Activated CD8-positive, alpha-beta memory T cell treated with anti-CD3 and anti-CD28 coated beads, Interleukin-2, amount 10 ng/mL, durations not matched to agents 7 days and 5 days (primary cell): ENCODE measurements at places on chromosomes 11 and 22. TPM values are rescaled to one million over a fixed set of nuclear protein-coding genes. Genes with fewer than 3 reads are reported as not detected.

- H3K4me1 ChIP-seq: peaks cover 2% of the 10 kb centered on the region
- H3K27me3 ChIP-seq: no peaks in the 10 kb centered on the region
- no peak for DNase-seq
- H3K27ac ChIP-seq: no peak overlapping the region
These were observed 67.3 kb downstream of the LRRC32 start for GRCh38 chr11:76603202-76603601.

The SULT4A1 gene
- not detected for total RNA-seq

GRCh38 chr11:78961247-78961646, 386.6 kb upstream of the NARS2 start:
- no peak for DNase-seq
- H3K27me3 ChIP-seq: peaks cover 35% of the 10 kb centered on the region
- no peak overlapping the region for H3K4me3 ChIP-seq

DNA sequence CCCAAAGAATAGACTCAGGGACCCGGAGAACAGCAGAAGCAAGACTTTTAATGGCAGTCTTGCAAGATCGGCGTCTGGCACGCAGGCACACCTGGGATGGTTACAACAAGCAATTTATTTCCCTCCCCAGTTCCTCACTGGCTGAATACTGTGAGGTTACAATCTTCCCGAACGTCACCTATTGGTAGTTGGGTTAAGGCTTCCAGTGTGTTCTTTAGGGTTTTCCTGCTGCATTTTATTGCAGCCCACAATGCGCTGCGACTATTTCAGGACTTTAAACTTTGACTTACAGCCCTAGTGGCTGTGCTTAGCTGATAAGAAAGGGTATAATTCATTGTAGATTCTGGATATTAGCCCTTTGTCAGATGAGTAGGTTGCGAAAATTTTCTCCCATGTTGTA, 11.5 kb upstream of the TRIM68 start:
- H3K36me3 ChIP-seq: no peaks in the 10 kb centered on the region
- no peak overlapping the region for H3K27ac ChIP-seq
- H3K27me3 ChIP-seq: peaks cover 13% of the 10 kb centered on the region
- no peaks in the 10 kb centered on the region for H3K4me1 ChIP-seq
- no peak for DNase-seq

The TOP3B gene
- total RNA-seq: 50.4 TPM

The PRODH gene
- total RNA-seq: not detected

The OTOG gene
- total RNA-seq: not detected

DNA sequence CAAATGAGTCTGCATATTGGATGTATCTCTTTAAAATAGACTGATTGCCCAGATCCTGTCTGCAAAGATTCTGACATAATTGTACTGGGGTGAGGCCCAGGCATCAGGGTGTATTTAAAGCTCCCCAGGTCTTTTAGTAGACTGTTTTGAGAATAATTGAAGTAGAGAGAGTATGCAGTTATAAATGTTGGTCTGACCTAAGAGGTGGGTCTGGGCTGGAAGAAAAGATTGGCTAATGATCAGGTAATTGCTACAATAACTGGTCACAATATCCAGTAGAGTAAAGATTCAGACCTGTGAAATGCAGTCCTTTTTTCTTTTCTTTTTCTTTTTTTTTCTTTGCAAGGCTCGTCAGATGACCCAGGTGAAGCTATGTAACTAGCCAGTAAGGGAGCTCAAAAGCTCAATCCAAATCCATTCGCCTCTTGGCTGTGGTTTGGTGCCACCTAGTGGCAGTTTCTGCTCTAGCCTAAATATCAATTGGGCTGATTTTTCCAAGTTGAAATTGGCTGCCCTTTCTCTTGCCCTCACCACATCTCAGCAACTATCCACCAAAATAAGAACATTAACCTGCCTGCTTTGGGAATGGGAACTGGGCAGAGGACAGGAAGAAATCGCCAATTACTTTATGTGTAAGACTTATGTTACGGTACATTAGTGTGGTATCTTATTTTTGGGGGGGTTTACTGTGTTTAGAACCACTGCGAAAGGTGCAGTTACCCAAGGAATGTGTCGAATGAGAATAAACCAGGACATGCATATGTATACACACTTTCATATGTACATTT, 45.9 kb downstream of the ZNF143 start:
- peak; percentile 83 for DNase-seq
- H3K4me1 ChIP-seq: peaks cover 13% of the 10 kb centered on the region
- H3K36me3 ChIP-seq: peaks cover 23% of the 10 kb centered on the region

- H3K27me3 ChIP-seq: peaks cover 66% of the 10 kb centered on the region
- H3K4me1 ChIP-seq: no peaks in the 10 kb centered on the region
- H3K36me3 ChIP-seq: no peaks in the 10 kb centered on the region
- no peak overlapping the region for H3K4me3 ChIP-seq
- H3K27ac ChIP-seq: no peak overlapping the region
These were observed 29.8 kb downstream of the TEAD1 start for GRCh38 chr11:12704049-12704448.

The GRAMD4 gene
- total RNA-seq: 44.6 TPM

DNA sequence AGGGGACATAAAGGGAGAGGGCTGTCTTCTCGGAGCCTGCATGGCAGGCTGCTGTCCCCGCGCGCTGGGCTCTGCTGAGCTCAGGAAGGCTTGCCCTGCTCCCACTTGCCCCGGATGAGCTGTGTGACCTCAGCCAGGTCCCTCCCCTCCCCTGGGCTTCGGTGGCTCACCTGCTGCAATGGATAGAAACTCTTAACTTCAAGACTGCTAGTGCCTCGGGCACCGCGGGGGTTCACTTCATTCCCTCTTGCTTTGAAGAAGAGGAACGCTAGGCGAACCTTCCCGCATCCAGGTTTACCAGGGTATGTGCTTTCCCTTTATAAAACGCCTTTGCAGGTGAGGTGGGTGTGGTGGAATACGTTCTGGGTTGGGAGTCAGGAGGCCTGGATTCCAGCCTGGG, 115.0 kb downstream of the PHF21B start:
- no peak for DNase-seq
- no peaks in the 10 kb centered on the region for H3K27me3 ChIP-seq
- H3K4me3 ChIP-seq: no peak overlapping the region
- H3K4me1 ChIP-seq: no peaks in the 10 kb centered on the region
- H3K27ac ChIP-seq: no peak overlapping the region

The EMID1 gene
- total RNA-seq: not detected

GRCh38 chr22:20316217-20316843, 3.5 kb downstream of the DGCR6L start:
- no peak overlapping the region for H3K4me3 ChIP-seq
- DNase-seq: peak; percentile 39
- no peaks in the 10 kb centered on the region for H3K27me3 ChIP-seq
- H3K4me1 ChIP-seq: peaks cover 28% of the 10 kb centered on the region
- no peak overlapping the region for H3K27ac ChIP-seq

The RAG1 gene
- 0.40 TPM for total RNA-seq

- H3K27ac ChIP-seq: peak overlapping the region; percentile 61
- peaks cover 21% of the 10 kb centered on the region for H3K36me3 ChIP-seq
- no peak for DNase-seq
- H3K27me3 ChIP-seq: peaks cover 47% of the 10 kb centered on the region
These were observed 3.4 kb downstream of the NLRP6 start for GRCh38 chr11:281486-282161.

GRCh38 chr11:35721651-35722282, 59.2 kb downstream of the TRIM44 start:
- no peaks in the 10 kb centered on the region for H3K4me1 ChIP-seq
- DNase-seq: no peak
- no peak overlapping the region for H3K27ac ChIP-seq
- H3K36me3 ChIP-seq: peaks cover 11% of the 10 kb centered on the region

The RIMBP3B gene
- total RNA-seq: 0.05 TPM

The RFPL3 gene
- total RNA-seq: not detected

The PRG3 gene
- total RNA-seq: not detected

DNA sequence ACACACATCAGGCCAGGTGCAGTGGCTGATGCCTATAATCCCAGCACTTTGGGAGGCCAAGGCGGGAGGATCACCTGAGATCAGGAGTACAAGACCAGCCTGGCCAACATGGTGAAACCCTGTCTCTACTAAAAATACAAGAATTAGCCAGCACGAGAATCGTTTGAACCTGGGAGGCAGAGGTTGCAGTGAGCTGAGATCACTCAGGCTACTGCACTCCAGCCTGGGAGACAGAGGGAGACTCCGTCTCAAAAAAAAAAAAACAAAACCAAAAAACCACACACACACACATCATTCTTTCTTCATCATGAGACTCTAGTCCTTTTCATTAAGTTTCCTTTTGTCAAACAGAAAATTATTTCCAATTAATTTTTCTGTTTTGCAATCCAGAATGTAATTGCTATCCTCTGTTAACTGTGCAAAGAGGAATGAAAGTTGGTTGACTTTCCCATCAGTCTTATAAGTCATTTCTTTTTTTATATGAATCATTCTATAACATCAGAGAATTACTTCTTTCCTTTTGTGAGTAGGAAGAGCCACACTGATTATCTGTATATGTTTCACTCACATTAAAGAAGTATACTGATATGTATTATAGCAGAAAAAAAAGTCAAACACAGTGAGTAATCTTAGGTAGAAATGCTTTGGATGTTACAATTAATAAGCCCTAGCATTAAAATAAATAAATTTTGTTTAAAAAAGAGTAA, 52.2 kb downstream of the HORMAD2 start:
- peaks cover 8% of the 10 kb centered on the region for H3K36me3 ChIP-seq
- DNase-seq: no peak
- no peak overlapping the region for H3K4me3 ChIP-seq
- peaks cover 5% of the 10 kb centered on the region for H3K4me1 ChIP-seq
- no peak overlapping the region for H3K27ac ChIP-seq

- H3K27ac ChIP-seq: peak overlapping the region; percentile 35
- no peak for DNase-seq
- H3K27me3 ChIP-seq: no peaks in the 10 kb centered on the region
These were observed 166.2 kb downstream of the LDLRAD3 start for GRCh38 chr11:36109850-36110606.

DNA sequence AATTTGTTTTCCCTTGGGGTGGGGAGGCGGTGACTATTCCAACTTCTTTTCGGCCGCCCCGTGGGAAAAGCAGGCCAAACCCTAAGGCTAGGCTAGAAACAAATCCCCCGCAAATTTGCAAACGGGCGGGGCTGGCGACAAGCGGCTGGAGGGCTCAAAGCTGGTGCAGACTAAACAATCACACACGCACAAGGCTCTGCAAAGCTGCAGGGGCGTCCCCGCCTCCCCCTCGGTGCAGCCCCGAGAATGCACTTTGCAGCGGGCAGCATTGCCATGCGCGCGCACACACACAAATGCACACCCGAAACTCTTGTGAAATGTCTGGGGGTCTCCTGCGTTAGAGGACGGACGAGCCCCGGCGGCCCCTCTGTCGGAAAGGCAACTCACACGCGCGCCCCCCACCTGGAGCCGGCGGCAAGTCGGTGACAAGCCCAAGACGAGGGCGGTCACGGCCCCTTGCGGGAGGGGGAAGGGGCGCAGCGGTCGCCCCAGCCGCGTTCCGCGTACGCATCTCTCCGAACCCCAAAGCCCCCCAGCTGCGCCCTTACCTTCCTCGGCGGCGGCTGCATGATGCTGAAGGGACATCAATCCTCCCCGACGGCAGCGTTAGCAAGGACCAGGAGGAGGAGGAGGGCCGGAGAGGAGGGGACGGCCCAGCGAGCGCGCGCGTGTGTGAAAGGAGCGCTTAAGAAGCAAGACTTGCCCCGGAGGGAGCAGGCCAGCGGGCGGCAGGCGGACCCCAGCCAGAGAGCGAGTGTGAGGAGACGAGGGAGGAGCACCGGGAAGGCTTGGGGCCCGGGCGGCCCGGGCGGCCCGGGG, 600 bp downstream of the FCHSD2 start:
- DNase-seq: peak; percentile 80
- H3K4me3 ChIP-seq: peak overlapping the region; percentile 90
- peak overlapping the region; percentile 97 for H3K27ac ChIP-seq
- H3K4me1 ChIP-seq: peaks cover 44% of the 10 kb centered on the region
- no peaks in the 10 kb centered on the region for H3K27me3 ChIP-seq
- H3K36me3 ChIP-seq: peaks cover 32% of the 10 kb centered on the region

The ANGPTL5 gene
- not detected for total RNA-seq

The SSTR3 gene
- 2.2 TPM for total RNA-seq

DNA sequence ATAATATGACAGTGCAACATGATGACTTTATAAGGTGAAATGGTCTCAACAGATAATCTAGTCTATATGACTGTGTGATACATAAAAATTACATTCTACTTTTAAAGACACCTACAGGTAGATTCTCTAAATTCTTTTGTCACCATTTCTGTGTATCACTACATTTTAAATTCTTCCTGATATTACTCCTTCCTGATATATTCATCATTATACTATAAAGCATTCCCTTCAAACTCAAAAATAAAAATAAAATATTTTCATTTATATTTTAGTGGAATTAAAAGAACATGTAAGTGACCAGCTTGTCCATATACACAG, 1062.3 kb downstream of the DLG2 start:
- no peak overlapping the region for H3K4me3 ChIP-seq
- H3K27me3 ChIP-seq: no peaks in the 10 kb centered on the region
- no peaks in the 10 kb centered on the region for H3K36me3 ChIP-seq
- no peak for DNase-seq

The TTC38 gene
- total RNA-seq: 35.3 TPM
